Activated CD8-positive, alpha-beta T cell treated with anti-CD3 and anti-CD28 coated beads, Interleukin-2, amount 10 ng/mL, durations not matched to agents 7 days and 5 days (primary cell): ENCODE measurements at places on chromosomes 13 and 19. TPM values are rescaled to one million over a fixed set of nuclear protein-coding genes. Genes with fewer than 3 reads are reported as not detected.

- no peaks in the 10 kb centered on the region for H3K4me1 ChIP-seq
- H3K27ac ChIP-seq, result no peak overlapping the region
- DNase-seq, result no peak
- no peaks in the 10 kb centered on the region for H3K36me3 ChIP-seq
- no peaks in the 10 kb centered on the region for H3K27me3 ChIP-seq
Observed at GRCh38 chr13:57588639-57589038, 42.9 kb upstream of the PCDH17 start.

DNA sequence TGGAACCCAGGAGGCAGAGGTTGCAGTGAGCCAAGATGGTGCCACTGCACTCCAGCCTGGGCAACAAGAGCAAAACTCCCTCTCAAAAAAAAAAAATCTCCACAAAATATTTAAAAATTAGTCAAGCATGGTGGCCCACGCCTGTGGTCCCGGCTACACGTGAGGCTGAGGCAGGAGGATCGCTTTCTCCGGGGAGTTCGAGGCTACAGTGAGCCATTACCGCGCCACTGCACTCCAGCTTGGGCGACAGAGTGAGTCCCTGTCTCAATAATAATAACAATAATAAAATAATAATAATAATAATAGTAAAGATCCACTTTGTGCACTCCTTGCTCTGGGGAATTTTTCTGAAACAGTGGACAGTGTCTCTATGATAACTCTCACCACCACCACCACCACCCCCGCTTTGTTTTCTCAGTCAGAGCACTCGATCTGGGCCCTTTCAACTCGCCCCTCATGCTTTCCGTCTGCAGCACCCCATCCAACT lies 8.7 kb downstream of the NAPSA start:
- DNase-seq, result no peak
- peaks cover 12% of the 10 kb centered on the region for H3K36me3 ChIP-seq
- peak overlapping the region; percentile 95 for H3K27ac ChIP-seq
- peaks cover 5% of the 10 kb centered on the region for H3K27me3 ChIP-seq
- H3K4me3 ChIP-seq, result no peak overlapping the region

- no peak for DNase-seq
- H3K4me3 ChIP-seq, result no peak overlapping the region
- no peak overlapping the region for H3K27ac ChIP-seq
- no peaks in the 10 kb centered on the region for H3K27me3 ChIP-seq
Observed at GRCh38 chr19:13633109-13633508, 126.8 kb upstream of the CACNA1A start.

- H3K27me3 ChIP-seq, result no peaks in the 10 kb centered on the region
- H3K4me1 ChIP-seq, result no peaks in the 10 kb centered on the region
- H3K27ac ChIP-seq, result no peak overlapping the region
- no peaks in the 10 kb centered on the region for H3K36me3 ChIP-seq
- H3K4me3 ChIP-seq, result no peak overlapping the region
- DNase-seq, result peak; percentile 52
Observed at GRCh38 chr13:23020246-23020843, 160.4 kb upstream of the SGCG start.

- no peaks in the 10 kb centered on the region for H3K36me3 ChIP-seq
- H3K27me3 ChIP-seq, result no peaks in the 10 kb centered on the region
- DNase-seq, result no peak
- peak overlapping the region; percentile 73 for H3K27ac ChIP-seq
- peaks cover 37% of the 10 kb centered on the region for H3K4me1 ChIP-seq
- H3K4me3 ChIP-seq, result no peak overlapping the region
Observed at GRCh38 chr19:42465827-42466280, 23.1 kb upstream of the CXCL17 start.

DNA sequence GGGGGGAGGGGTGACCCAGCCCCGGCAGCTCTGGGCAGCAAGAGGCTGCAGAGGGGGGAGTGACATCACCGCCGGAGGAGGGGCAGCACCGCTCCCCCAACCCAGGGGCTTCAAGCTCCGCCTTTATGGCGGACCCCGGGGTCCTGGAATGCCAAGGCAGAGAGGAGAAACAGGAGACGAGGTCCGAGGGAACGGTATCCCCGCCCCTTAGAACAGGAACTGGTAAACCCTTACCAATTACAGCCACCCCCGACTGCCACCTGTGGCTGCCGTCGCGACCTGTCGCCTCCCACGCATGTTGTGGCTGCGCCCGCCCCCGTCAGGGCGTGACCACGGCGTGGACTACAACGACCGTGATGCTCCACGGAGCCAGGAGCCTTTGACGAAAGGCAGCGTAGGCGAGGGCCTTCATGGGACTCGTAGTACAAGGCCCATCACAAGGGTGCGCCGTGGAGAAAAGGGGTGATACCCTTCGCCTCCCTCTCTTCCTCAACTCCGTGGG lies 4.1 kb upstream of the KCNC3 start:
- H3K4me1 ChIP-seq, result peaks cover 60% of the 10 kb centered on the region
- peak; percentile 93 for DNase-seq
- H3K27ac ChIP-seq, result peak overlapping the region; percentile 84
- peaks cover 26% of the 10 kb centered on the region for H3K27me3 ChIP-seq

- H3K4me1 ChIP-seq, result peaks cover 5% of the 10 kb centered on the region
- peaks cover 65% of the 10 kb centered on the region for H3K27me3 ChIP-seq
- no peak overlapping the region for H3K4me3 ChIP-seq
- peak overlapping the region; percentile 51 for H3K27ac ChIP-seq
Observed at GRCh38 chr19:1755467-1756171, 2.3 kb downstream of the ONECUT3 start.

- DNase-seq, result no peak
- peaks cover 30% of the 10 kb centered on the region for H3K36me3 ChIP-seq
- peak overlapping the region; percentile 57 for H3K27ac ChIP-seq
- peaks cover 30% of the 10 kb centered on the region for H3K4me1 ChIP-seq
Observed at GRCh38 chr19:47275791-47276461, 1.2 kb downstream of the INAFM1 start.

DNA sequence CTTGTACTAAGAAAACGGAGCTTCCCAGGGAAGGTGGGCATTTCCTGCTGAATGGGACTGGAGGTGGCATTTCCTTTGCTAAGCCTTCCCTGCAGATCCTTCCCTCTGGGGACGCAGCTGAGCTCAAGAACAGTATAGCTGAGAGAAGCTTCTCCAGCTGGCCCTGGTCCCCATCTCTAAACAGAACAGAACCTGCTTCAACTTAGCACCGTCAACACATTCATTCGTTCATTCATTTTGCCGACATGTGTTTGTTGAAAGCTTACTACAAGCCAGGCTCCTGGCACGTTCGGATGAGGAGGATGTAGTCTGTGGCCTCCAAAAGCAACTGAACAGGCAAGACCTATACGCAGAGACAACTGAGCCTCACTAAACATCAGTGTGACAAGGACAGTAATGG lies 36.6 kb upstream of the PEPD start:
- no peak for DNase-seq
- H3K36me3 ChIP-seq, result no peaks in the 10 kb centered on the region
- H3K27me3 ChIP-seq, result no peaks in the 10 kb centered on the region
- no peak overlapping the region for H3K4me3 ChIP-seq
- no peaks in the 10 kb centered on the region for H3K4me1 ChIP-seq

DNA sequence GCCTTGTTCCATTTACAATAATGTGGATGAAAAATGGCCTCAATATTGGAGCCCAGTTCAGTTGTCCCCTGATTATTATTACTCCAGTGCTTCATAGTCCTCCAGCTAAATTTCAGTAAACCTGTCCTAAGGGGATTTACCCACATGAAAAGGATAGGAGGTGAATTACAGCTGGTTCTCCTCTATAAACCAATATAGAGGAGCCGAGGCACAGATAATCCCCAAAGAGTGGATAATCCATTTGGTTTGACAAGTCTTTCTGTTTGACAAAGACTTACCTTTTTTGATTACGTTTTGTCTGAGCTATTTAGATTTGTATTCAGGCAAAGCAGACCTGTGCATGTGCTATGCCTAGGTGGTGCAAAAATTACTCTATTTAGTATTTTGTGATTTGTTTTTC lies 2.7 kb downstream of the CNMD start:
- H3K4me1 ChIP-seq, result peaks cover 7% of the 10 kb centered on the region
- DNase-seq, result no peak
- no peaks in the 10 kb centered on the region for H3K36me3 ChIP-seq
- no peak overlapping the region for H3K27ac ChIP-seq
- peaks cover 41% of the 10 kb centered on the region for H3K27me3 ChIP-seq

DNA sequence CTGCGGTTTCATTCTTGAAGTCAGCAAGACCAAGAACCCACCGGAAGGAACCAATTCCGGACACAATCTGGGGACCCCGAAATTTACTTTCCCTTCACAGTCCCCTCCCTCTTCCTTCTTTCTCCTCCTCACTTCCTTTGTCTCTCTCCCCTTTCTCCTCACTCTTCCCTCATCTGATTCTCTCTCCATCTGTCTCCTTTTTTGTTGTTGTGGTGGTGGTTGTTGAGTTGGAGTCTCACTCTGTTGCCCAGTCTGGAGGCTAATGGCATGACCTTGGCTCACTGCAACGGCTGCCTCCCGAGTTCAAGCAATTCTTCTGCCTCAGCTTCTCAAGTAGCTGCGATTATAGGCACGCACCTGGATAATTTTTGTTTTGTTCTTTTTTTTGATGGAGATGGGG lies 32.7 kb upstream of the OR1M1 start:
- no peak for DNase-seq
- no peaks in the 10 kb centered on the region for H3K36me3 ChIP-seq
- peaks cover 4% of the 10 kb centered on the region for H3K4me1 ChIP-seq
- H3K27me3 ChIP-seq, result no peaks in the 10 kb centered on the region
- no peak overlapping the region for H3K4me3 ChIP-seq

DNA sequence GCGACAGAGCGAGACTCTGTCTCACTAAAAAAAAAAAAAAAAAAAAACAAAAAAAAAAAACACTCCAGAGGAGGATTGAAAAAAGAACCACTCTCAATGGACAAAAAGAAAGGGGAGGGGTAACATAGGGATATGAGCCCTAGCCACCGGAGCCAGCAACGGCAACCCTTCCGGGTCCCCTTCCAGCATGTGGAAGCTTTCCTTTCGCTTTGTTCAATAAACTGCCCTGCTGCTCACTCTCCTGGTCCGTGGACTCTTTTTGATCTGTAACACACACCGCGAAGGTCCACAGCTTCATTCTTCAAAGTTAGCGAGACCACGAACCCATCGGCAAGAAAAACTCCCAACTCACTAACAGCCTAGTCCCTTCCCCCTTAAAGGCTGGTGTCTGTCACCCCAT lies 1.0 kb upstream of the REX1BD start:
- peak overlapping the region; percentile 96 for H3K27ac ChIP-seq
- H3K4me1 ChIP-seq, result peaks cover 44% of the 10 kb centered on the region
- H3K4me3 ChIP-seq, result peak overlapping the region; percentile 83
- H3K27me3 ChIP-seq, result no peaks in the 10 kb centered on the region

DNA sequence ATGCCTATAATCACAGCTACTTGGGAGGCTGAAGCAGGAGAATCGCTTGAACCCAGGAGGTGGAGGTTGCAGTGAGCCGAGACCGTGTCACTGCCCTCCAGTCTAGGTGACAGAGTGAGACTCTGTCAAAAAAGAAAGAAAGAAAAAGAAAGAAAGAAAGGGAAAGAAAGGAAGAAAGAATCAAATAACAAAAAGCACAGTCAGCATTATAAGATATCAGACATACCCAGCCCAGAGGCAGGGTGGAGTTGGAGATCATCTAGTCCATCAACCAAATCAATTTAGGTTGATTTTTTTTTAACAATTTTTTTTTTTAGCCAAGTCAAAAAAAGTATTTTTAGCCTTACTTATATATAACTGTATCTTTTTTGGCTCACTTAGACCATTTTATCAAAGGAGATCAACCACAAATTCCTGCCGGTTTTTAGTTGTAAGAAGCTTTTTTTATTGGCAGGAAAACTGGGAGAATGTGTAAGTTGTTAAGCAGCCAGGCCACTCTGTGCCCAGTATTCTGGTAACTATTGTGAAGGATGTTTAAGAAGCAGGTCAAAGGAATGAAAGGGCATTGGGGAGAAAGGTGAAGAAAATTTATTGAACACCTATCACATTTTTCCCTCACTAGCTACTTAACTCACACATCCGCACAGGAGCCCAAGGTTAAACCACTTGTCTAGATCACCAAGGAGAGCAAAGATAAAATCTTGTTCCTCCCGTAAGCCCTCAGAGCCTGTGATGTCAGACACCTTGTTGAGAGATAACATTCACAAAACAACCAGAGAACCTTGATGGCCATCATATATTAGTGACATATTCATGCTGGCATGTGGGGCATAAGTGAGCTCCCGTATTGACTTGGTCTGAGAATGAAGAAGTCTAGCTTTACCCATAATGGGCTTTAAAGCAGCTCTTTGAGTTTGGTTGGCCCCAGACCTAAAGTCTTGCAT lies 91.8 kb downstream of the COL4A2 start:
- H3K27ac ChIP-seq, result no peak overlapping the region
- no peak overlapping the region for H3K4me3 ChIP-seq
- H3K4me1 ChIP-seq, result no peaks in the 10 kb centered on the region
- H3K36me3 ChIP-seq, result no peaks in the 10 kb centered on the region
- H3K27me3 ChIP-seq, result peaks cover 40% of the 10 kb centered on the region

DNA sequence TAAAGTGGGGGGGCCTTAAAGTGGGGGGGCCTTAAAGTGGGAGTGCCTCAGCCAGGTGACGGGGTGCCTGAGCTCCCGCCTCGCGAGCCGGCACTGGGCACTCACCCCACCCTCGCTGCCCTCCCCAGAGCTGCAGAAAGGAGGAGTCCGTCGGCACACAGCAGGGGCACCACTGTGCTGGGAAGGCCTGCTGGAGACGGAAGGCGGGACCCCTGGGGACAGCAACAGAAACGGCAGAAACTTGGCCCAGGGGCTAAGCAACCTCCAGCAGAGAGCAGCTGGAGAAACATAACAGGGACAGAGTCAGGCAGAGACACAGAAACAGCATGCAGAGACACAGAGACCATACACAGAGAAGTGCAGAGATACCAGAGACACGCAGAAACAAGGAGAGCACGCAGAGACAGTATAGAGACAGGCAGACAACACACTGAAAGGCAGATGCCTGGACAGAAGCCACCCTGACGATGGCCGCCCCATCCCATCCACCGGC lies 7.9 kb downstream of the CFD start:
- H3K27me3 ChIP-seq, result peaks cover 5% of the 10 kb centered on the region
- peaks cover 15% of the 10 kb centered on the region for H3K36me3 ChIP-seq
- no peak overlapping the region for H3K4me3 ChIP-seq
- H3K4me1 ChIP-seq, result peaks cover 24% of the 10 kb centered on the region

GRCh38 chr13:80296638-80297037 lies 44.3 kb downstream of the SPRY2 start:
- no peak overlapping the region for H3K4me3 ChIP-seq
- H3K27me3 ChIP-seq, result no peaks in the 10 kb centered on the region
- H3K36me3 ChIP-seq, result no peaks in the 10 kb centered on the region
- H3K27ac ChIP-seq, result no peak overlapping the region

GRCh38 chr13:32284927-32285632 lies 30.1 kb downstream of the ZAR1L start:
- H3K27ac ChIP-seq, result no peak overlapping the region
- no peaks in the 10 kb centered on the region for H3K27me3 ChIP-seq
- no peak overlapping the region for H3K4me3 ChIP-seq
- H3K4me1 ChIP-seq, result no peaks in the 10 kb centered on the region

DNA sequence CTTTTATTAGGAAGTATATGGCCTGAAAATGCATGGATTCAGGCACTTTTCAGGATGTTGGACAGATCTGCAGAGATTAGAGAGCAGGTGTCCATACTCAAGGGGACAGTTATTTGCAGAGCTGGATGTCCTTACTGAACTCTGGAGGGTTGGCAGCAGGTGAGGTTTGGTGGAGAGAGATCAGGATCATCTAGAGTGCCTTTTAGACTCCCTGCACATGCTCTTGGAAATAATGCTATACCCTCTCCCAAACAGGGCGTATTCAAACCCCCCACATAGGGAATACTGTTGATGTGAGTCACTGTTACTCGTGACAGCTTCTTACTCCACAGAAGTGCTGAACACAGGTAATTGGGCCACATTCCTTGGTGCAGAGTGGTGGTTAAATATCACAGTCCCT lies 725.7 kb upstream of the SGCG start:
- H3K27me3 ChIP-seq, result no peaks in the 10 kb centered on the region
- no peaks in the 10 kb centered on the region for H3K36me3 ChIP-seq
- H3K27ac ChIP-seq, result no peak overlapping the region
- DNase-seq, result no peak
- H3K4me1 ChIP-seq, result no peaks in the 10 kb centered on the region
- no peak overlapping the region for H3K4me3 ChIP-seq

The LRRC63 gene
- 1.7 TPM for total RNA-seq

The CGB1 gene
- total RNA-seq, result not detected
